Right atrium auricular region (tissue), 2 donors: ENCODE measurements at places on chromosomes 3 and 15. TPM values are rescaled to one million over a fixed set of nuclear protein-coding genes. Genes with fewer than 3 reads are reported as not detected.

DNA sequence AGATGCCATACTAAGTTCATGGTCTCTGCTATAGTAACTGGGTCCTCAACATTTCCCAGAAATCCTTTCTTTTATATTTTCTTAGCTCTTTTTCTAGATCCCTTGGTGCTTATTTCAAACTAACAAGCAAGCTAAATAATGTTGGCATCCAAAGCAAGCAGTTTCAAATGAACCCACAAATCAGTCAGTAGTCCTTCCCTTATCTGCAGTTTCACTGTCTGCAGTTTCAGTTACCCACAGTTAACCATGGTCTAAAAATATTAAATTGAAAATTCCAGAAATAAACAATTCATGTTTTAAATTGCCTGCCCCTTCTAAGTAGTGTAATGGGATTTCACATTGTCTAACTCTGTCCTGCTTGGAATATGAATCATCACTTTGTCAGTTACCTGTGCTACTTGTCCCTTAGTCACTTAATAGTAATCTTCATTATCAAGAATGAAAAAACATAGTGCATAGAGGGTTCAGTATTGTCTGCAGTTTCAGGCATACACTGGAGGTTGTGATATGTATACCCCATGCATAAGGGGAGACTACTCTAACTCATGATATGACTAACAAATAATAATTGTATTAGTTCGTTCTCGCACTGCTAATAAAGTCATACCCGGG lies 633.7 kb downstream of the MECOM start:
- DNase-seq, result no peak

- DNase-seq, result no peak
These were observed 200.4 kb downstream of the NR1D2 start for GRCh38 chr3:24145481-24145880.

GRCh38 chr3:49647741-49648140 lies 26.4 kb upstream of the APEH start:
- no peak for DNase-seq

GRCh38 chr3:133663569-133664313 lies 2.0 kb upstream of the TOPBP1 start:
- no peak for DNase-seq

GRCh38 chr15:89303986-89304385 lies 30.6 kb downstream of the POLG start:
- DNase-seq, result no peak

DNA sequence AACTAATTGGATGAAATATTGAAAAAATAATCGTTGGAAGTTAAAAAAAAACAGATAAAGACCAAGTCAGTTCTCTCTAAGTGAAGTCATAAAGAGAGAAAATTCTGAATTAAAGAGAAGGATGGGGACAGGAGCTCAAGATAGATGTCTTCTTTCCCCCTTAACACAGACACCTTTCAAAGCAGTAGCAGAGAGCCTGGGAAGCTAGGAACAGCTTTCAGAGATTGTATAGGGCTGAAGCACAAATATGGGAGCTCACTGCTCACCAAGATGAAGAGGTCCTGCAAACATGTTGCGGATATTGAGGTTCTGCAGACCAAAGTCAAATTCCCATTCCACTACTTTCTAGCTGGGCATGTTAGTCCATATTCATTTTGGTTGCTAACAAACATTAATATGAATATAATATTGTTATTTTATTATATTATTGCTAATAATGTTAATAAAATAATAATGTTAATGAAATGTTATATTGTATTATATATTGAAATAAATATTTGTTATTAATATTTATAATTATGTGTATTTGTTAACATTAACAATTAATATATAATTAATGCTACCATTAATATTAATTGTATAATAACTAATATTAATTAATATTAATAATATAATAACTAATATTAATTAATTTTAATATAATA lies 319.1 kb downstream of the OXSM start:
- DNase-seq, result no peak

- no peak for DNase-seq
These were observed 60.4 kb downstream of the CCNL1 start for GRCh38 chr3:157099326-157100095.

DNA sequence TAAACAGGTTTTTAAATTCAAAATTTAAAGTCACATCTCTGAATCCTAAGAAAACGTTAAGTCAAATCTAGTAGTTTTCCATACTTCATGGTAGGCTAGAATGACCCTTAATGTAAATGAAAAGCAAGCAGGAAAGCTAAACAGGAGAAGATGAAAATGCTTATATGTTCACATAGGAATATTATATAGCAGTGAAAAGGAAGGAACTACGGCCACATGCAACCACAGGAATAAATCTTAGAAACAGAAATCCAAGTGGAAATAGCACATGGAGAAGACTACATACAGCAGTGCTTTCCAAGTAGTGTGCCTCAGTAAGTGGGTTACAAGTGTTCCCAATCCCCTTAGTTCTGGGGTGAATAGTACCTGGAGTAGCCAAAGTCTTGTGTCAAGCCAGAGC lies 296.2 kb downstream of the FHIT start:
- DNase-seq, result no peak

The GOLGA8J gene
- not detected for total RNA-seq

The KBTBD13 gene
- 2.6 TPM for total RNA-seq

The SLC38A3 gene
- 7.9 TPM for total RNA-seq

The ALAS1 gene
- total RNA-seq, result 103 TPM
